Activated CD8-positive, alpha-beta memory T cell treated with anti-CD3 and anti-CD28 coated beads for 48 hours (primary cell): ENCODE measurements at places on chromosomes 13 and 19.

DNA sequence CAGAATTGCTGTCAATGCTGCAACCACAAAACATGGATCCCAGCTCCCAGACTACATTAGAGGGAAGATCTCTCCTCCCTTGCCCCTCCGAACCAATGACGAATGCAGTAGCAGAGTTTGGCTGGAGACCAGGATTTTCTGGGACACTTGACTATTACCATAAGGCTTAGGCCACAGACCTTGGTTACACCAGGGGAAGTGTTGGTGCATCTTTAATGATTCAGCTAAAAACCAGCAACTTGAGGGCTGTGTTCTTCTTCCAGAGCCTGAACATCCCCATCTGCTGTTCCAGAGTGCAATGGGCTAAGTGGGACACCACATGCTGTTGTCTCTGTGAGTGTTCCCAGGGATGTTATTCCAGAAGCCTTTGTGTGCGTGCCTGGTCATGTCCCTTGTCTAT, 528.2 kb downstream of the LMO7 start:
- DNase-seq, result no peak

GRCh38 chr13:66345971-66346370, 884.2 kb downstream of the PCDH9 start:
- DNase-seq, result no peak

- DNase-seq, result no peak
Observed at GRCh38 chr13:88592105-88592504, 920.9 kb downstream of the SLITRK5 start.

GRCh38 chr19:29445246-29445645, 80.5 kb upstream of the VSTM2B start:
- DNase-seq, result no peak

DNA sequence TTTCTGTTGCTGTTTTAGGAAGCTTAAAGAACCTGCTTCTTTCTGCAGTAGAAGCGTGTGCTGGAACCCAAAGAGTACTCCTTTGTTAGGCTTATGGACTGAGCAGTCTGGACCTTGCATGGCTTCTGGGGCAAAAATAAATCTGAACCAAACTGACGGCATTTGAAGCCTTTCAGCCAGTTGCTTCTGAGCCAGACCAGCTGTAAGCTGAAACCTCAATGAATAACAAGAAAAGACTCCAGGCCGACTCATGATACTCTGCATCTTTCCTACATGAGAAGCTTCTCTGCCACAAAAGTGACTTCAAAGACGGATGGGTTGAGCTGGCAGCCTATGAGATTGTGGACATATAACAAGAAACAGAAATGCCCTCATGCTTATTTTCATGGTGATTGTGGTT, 103.1 kb downstream of the TNFRSF19 start:
- no peak for DNase-seq

- no peak for DNase-seq
Observed at GRCh38 chr19:41495589-41495988, 52.6 kb downstream of the ERICH4 start.

- DNase-seq, result no peak
Observed at GRCh38 chr13:99489028-99489427, 12.2 kb upstream of the TM9SF2 start.

- DNase-seq, result peak; percentile 90
Observed at GRCh38 chr13:48001114-48001881, at the start of gene SUCLA2. TSS of gene SUCLA2 (minus strand) at chr13:48001273. CDS start at chr13:48001269, 4 bp downstream.

GRCh38 chr19:9073806-9074205, 13.1 kb upstream of the OR1M1 start:
- no peak for DNase-seq

DNA sequence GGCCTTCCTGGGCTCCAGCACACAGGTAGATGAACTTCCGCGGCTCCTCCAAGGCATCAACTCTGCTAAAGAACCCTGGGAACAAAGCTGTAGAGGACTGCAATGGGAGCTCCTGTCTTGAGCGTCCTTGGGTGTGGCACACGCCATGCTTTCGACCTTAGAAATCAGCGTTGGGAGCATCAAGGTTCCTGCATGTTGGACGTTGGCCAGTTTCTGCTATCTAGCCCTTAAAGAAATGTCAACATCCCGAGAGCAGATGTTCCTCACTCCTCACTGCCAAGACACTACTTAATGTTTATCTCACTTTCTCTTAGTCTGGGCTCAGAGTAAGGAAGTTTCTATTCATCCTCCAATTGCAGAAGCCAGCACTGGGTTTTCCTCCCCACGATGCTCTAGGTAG, 70.6 kb upstream of the MEDAG start:
- no peak for DNase-seq

GRCh38 chr13:29508876-29509252, 86.6 kb downstream of the SLC7A1 start:
- no peak for DNase-seq
